ENCODE measurements at places on chromosomes 2 and 18. TPM values are rescaled to one million over a fixed set of nuclear protein-coding genes. Genes with fewer than 3 reads are reported as not detected.

MC5R gene
- total RNA-seq = not detected

GPR55 gene
- total RNA-seq = not detected

GAL3ST2 gene
- total RNA-seq = under 0.01 TPM

SNX17 gene
- 139 TPM for total RNA-seq

AGXT gene
- not detected for total RNA-seq

DSG4 gene
- not detected for total RNA-seq

TRABD2A gene
- total RNA-seq = 6.0 TPM

IMPA2 gene
- total RNA-seq = 1.2 TPM

TLX2 gene
- total RNA-seq = not detected

MARCHF4 gene
- 10.8 TPM for total RNA-seq

SPC25 gene
- 3.6 TPM for total RNA-seq

NDUFS1 gene
- total RNA-seq = 145 TPM

OSBPL1A gene
- total RNA-seq = 19.3 TPM

CDKL4 gene
- total RNA-seq = 3.3 TPM

EMILIN2 gene
- 2.4 TPM for total RNA-seq

COL3A1 gene
- total RNA-seq = 14,422 TPM

SYT4 gene
- total RNA-seq = not detected

HSBP1L1 gene
- 5.0 TPM for total RNA-seq

MAP3K19 gene
- total RNA-seq = not detected

EPHA4 gene
- total RNA-seq = 34.4 TPM

LRP1B gene
- 1.2 TPM for total RNA-seq

ANKRD53 gene
- 1.5 TPM for total RNA-seq

BUB1 gene
- total RNA-seq = 26.9 TPM

HJURP gene
- total RNA-seq = 9.4 TPM

RUFY4 gene
- not detected for total RNA-seq

REG3A gene
- total RNA-seq = not detected

RAPGEF4 gene
- total RNA-seq = 2.7 TPM

PER2 gene
- 1.5 TPM for total RNA-seq

All from smooth muscle cell of the umbilical artery (primary cell).